ENCODE measurements at places on chromosomes 1 and 21. TPM values are rescaled to one million over a fixed set of nuclear protein-coding genes. Genes with fewer than 3 reads are reported as not detected.

Gene OR2M3
- total RNA-seq: 0.16 TPM

Gene PRAMEF4
- not detected for total RNA-seq

Gene ORC1
- 0.94 TPM for total RNA-seq

Gene ATP1A4
- 0.31 TPM for total RNA-seq

Gene PLPPR4
- 211 TPM for total RNA-seq

Gene MEX3A
- total RNA-seq: 42.4 TPM

Gene PRAMEF18
- total RNA-seq: not detected

Gene GJB5
- not detected for total RNA-seq
